ENCODE measurements at places on chromosomes 7 and 10. TPM values are rescaled to one million over a fixed set of nuclear protein-coding genes. Genes with fewer than 3 reads are reported as not detected.

The PLEKHS1 gene
- total RNA-seq, result 0.84 TPM

The SOSTDC1 gene
- 0.10 TPM for total RNA-seq

The MLLT10 gene
- 42.1 TPM for total RNA-seq

DNA sequence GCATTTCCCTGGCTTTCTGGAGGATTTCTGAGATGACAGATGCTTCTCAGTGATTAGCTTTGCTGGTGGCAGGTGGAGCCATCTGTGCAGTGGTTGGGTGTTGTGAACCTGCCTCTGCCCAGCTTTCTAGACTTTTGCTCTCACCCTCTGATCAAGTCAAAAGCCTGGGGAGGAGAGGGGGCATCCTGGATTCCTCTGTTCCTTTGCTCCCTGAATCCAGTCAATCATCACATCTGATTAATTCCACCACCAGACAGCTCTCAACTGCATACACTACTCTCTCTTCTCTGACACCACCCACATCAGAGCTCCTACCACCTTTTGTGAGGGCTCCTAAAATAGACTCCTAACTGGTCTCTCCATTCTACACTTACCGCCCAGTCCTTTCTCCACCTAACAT lies 283.5 kb downstream of the WDR11 start:
- DNase-seq, result no peak

DNA sequence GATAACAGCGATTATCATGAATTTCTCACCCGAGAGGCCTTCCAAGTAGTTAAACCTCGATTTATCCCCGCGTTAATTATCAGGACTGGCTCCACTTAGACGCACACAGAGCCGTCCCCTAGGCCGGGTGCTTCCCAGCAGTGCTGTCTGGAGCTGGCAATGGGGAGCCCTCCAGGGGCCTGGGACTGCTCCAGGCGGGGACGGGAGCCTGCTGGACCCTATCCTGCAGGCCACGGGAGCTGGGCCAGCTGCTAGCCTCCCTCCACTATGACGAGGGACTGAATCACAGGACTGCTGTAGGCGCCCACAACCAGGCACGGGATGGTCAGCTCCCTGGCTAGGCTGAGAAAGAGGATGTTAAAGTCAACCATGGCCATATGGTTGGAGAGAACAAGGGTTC lies 229.1 kb downstream of the ELFN1 start:
- DNase-seq, result peak; percentile 97

GRCh38 chr10:66218981-66219587 lies 706.8 kb upstream of the LRRTM3 start:
- DNase-seq, result no peak

- DNase-seq, result no peak
Measured at GRCh38 chr10:35074266-35074665, 15.9 kb downstream of the CUL2 start.

DNA sequence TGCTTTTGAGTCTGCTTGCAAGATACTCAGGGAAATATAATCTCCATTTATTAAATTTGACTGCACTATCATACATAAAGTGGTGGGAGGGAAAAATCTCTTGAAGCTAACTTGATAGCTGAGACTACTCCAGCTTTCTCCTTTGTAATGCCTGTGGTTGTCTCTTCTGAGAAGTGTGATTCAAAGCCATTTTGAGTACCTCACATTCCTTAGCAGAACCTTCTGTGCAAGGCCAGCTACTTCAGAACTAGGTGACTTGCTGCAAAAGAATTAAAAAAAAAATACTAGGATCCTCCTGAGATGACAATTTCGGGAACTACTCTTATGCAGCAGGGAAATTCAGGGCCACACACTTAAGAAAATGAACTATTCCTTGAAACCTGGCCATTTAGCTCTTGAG lies 294.8 kb downstream of the MDFIC start:
- DNase-seq, result no peak

GRCh38 chr10:63614371-63614891 lies 93.2 kb downstream of the REEP3 start:
- no peak for DNase-seq

DNA sequence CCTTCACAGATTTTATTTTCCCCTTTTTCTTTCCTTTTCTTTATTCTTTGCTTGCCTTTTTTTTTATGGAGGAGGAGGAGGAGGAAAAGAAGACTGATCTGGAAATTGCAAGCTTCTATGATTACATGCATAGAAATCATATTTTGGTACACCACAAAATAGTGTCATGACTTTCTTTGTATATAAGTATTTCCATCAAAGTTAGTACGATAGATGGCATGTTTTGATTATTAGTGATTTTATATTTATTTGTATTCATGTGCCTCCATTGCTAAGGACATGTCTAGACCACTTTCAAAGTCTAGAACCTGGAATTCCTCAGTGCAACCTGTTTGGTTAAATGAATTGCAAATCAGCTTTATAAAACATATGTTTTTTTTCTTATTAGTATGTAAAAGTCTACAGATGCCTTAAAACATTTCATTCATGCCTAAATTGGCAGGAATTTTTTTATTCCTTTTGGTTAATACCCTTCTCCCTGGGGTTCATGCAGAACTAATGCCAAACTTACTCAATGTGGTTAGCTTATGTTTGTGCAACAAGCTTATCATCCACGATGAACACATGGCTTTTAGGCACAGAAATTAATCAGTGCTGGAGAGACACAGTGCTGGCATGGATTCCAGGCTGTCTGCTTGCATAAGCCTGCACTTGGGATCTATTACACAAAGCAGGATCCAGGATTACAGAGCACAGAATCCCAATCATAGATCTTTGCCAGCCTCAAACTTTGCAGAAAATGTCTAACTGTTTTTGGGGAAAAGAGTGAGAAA lies 213.1 kb downstream of the CHRM2 start:
- peak; percentile 92 for DNase-seq

DNA sequence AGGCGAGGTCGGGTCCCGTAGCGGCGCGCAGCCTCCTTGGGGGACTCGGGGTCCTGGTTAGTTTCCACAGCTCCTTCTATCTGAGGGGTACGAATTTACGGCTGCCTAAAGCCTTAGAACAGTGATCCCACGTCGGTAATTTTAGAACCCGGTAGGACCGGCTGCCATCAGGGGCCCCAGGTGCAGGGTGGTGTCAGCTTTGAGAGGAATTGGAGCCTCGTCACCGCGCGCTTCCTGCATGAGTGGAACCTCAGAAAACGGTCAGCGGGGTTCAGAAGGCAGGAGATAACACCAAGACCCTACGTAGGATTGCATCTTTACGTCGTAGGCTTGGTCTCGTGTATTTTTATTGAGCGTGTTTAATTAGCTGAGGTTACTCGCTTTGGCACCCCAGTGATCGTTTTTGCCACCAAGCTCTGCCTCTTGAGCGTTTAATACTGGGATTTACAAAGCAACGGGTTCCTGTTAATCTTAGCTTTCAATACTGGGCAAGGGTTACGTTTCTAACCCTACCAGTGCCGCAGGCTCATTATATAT lies 443 bp downstream of the RNF32 start:
- peak; percentile 54 for DNase-seq

Data from RPMI7951 (cell line).